ENCODE measurements at places on chromosomes 5 and 9.

- no peak for DNase-seq
Observed at GRCh38 chr9:133521122-133522072, 3.4 kb downstream of the MYMK start.

DNA sequence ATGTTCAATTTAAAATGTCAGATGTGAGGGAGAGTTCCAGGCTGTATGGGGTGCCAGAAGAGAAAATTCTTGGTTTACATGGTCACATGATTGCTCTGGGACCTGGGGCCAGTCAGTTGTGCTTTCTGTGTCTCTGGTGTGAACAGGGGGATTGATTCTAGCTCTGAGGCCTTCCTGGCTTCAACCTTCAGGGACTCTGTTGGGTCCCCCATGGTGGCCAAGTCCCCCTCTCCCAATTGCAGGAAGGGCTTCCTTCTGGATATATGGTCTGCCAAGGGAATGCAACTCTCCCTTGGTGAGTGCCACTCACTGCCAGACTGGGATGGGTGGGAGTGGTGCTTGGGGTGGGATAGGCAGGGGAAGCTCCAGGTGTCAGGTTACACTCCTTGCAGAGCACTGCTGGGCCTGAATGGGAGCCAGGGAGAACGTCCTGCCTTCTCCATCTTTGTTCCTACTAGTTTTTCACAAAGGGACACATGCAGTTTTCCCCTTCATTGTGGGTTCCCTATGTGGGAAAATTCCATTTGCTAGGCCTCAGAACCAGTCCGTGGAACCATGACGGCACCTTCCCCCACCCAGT lies 153.2 kb downstream of the MELK start:
- peak; percentile 70 for DNase-seq

- peak; percentile 97 for DNase-seq
Observed at GRCh38 chr9:116687074-116687753, at the start of gene TRIM32. TSS of gene TRIM32 (plus strand) at chr9:116687305. CDS start at chr9:116697743, 10,438 bp downstream.

DNA sequence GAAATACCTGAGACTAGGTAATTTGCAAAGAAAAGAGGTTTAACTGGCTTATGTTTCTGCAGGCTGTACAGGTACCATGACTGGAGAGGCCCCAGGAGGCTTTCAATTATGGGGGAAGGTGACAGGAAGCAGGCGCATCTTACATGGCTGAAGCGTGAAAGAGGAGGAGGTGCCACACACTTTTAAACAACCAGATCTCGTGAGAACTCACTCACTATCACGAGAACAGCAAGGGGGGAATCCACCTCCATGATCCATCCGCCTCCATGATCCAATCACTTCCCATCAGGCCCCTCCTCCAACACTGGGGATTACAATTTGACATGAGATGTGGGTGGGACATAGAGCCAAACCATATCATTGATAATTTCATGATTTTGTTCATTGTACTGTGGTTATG lies 2.5 kb upstream of the MED27 start:
- no peak for DNase-seq

DNA sequence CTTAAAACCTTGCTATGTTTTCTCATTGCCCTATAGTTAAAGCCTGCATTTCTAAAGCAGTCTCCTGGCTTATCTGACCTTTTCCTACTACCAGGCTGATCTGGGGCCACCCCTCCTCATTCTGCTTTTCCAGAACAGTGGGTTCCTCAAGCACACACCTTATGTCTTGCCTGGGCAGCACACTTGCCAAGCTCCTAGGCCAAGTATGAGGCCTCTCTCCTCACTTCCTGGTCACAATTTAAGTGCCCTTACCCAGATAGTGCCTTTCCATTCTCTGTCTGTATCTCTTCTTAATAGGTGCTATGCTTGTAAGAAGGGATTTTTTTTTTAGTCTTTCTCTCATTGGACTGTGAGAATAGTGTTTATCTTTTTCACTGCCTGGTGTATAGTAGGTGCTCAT lies 39.7 kb downstream of the HMGCS1 start:
- no peak for DNase-seq

GRCh38 chr5:96716007-96716406 lies 53.8 kb downstream of the CAST start:
- DNase-seq, result no peak

DNA sequence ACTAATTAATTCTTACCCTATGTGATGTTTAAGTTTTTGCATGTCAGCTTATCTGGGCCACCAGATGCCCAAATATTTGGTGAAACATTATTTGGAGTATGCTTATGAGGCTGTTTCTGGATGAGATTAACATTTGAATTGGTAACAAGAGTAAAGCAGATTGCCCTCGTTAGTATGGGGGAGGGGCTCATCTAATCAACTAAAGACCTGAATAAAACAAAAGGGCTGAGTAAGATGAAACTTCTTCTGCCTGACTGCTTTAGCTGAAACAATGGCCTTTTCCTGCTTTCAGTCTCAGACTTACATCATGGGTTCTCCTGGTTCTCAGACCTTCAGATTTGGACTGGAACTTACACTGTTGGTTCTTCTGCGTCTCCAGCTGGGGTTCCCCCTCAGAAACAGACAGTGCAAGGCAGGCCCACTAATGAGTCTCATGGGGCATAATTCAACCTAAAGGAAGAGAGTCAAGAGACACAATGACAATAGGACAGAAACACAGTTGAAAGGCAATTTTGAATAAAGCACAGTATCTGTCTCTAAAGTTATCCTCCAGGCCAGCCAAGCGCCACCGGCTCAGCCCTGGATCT lies 288.4 kb downstream of the CAAP1 start:
- no peak for DNase-seq

DNA sequence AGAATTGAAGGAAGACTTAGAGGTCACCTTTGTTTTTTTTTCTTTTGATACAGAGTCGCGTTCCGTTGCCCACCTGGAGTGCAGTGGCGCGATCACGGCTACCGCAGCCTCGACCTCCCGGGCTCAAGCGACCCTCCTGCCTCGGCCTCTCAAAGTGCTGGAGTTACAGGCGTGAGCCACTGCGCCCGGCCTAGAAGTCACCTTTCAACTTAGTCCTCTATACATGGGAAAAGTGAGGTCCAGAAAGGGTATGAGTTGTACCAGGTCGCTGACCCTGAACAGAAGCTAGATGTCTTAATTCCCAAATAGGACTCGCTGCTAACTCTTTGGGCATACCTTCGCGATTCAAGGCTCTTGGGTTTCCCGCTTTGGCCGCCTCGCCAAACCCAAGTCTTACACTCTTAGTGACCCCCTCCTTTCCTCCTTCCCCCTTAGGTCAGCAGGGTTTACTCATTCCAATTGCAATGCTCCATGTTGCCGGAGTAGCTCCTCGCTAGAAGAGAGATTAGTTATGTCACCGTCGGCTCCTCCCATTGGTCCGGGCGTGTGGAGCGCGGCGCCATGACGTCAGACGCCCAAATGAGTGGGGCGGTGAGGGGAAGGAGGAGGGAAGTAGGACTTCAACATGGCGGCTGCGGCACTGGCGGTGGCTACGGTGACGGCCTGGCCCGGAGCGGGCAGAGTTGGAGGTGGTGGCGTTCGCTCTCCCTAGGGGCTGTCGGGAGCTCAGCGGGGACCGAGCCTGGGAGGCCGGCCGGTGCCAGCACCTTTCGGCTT lies at the start of gene UBAP1:
TSS of gene UBAP1 (plus strand) at position 608 of the 777 bp plus-strand sequence. CDS start 41,872 bp downstream, outside the sequence.
- peak; percentile 94 for DNase-seq

DNA sequence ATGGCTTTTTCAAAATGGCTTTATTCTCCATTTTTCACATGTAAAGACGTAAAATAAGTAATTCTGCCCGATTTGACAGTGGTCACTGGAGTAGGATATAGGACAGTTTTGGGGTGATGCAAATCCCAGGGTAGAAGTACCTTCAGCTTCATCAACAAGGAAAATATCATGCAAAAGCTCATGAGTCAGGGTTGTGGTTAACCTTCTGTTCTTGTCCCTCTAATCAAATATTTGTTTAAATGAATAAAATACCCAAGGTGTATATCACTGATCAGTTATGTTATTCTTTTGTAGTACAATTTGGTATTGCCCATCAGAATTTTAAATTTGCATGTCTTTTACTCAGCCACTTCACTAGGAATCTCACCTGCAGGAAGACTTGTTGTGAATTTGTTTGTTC lies 40.0 kb downstream of the FBXL7 start:
- DNase-seq, result no peak

- DNase-seq, result peak; percentile 65
Observed at GRCh38 chr5:179607160-179607931, 16.1 kb downstream of the HNRNPH1 start.

Data from H7 (cell line).